Islet precursor cell (in vitro differentiated cells): ENCODE measurements at places on chromosomes 11 and 22.

DNA sequence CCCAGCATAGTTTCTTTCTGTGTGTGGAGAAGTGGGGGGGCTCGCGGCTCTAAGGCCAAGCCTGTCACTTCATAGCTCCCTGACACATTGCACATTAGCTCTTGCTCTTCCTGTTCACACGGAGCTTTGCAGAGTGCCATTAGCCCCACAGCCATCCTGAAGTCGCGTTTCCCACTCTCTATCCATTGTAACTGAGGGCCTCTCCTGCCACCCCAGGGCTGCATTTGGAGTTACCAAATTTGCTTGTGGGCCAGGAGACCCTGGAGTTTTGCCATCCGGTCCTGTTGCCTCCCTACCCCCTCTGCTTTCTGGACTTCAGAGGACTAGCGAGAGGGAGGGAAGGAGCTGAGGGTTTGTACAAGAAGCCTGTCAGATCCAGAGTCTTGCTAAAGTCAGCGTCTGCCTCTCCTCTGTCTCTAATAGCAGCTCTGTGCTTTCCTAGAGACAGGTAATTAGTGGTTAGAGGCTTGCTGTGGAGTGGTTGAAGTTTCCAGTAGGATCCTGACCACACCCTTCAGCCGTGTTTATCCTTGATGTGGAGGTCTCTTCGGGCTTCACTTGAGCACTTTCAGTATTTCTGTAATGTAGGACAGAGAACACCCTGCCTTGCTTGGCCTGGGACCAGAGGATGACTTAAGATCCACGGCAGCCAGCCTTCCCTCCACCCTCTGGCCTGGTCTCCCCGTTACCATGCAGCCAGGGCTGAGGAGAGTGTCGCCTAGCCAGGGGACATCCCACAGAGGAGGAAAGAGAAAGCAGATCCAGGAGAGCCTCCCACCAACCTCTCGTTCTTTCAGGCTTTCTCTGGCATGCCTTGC lies 14.1 kb downstream of the DCPS start:
- DNase-seq, result peak; percentile 87

GRCh38 chr11:130114281-130114680 lies 44.6 kb downstream of the APLP2 start:
- no peak for DNase-seq

DNA sequence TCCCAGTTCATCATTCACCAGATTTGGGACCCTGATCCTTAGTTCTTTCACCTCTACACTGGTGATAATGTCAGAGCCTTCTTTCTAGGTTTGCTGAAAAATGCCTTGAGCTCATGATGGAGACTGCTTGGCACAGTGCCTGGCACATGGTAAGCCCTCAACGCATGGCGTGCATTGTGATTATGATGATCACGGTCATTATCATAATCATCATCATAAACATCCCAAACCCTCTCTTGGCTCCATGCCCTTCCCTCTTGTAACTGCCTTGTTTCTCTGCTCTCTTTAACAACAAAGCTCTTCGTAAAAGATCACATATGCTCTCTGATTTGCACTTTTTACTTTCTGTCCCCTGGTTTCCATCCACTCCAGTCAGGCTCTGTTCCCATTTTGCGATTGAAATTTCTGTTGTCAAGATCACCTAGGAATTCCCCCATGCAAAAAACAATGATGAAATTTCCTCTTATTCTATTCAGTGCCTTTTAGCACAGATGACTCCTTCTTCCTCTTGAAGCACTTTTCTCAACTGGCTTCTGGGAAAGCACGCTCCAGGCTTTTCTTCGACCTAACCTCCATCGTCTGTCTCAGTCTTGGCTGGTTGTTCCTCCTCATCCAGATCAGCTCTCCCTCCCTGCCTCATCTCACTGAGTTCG lies 479.1 kb downstream of the OPCML start:
- DNase-seq, result no peak

- no peak for DNase-seq
These were observed 40.4 kb downstream of the BCR start for GRCh38 chr22:23220485-23221350.
